ENCODE measurements at places on chromosomes 1 and 21. TPM values are rescaled to one million over a fixed set of nuclear protein-coding genes. Genes with fewer than 3 reads are reported as not detected.

NTMT2 gene
- total RNA-seq = not detected

PDE4B gene
- total RNA-seq = 2.3 TPM

OR2T1 gene
- total RNA-seq = not detected

ZSWIM5 gene
- 4.7 TPM for total RNA-seq

LCE3E gene
- not detected for total RNA-seq

VSIG8 gene
- not detected for total RNA-seq

LAMB3 gene
- total RNA-seq = 5.9 TPM

PGLYRP3 gene
- total RNA-seq = not detected

GLUL gene
- 296 TPM for total RNA-seq

DUSP23 gene
- total RNA-seq = 27.8 TPM

SLC25A44 gene
- total RNA-seq = 13.8 TPM

KIF14 gene
- total RNA-seq = 13.4 TPM

CYYR1 gene
- not detected for total RNA-seq

TFF1 gene
- total RNA-seq = not detected

CXADR gene
- total RNA-seq = 2.0 TPM

TNFSF4 gene
- 0.49 TPM for total RNA-seq

ERICH3 gene
- not detected for total RNA-seq

MYOC gene
- 0.36 TPM for total RNA-seq

GUCA2A gene
- total RNA-seq = not detected

SMCP gene
- not detected for total RNA-seq

ITGB2 gene
- 0.09 TPM for total RNA-seq

KRTAP19-3 gene
- total RNA-seq = not detected

S100A1 gene
- total RNA-seq = 0.54 TPM

PTPN7 gene
- total RNA-seq = not detected

MYCL gene
- total RNA-seq = 0.81 TPM

KRTAP19-4 gene
- total RNA-seq = not detected

SLC9C2 gene
- total RNA-seq = not detected

TSACC gene
- total RNA-seq = not detected

IGSF9 gene
- total RNA-seq = not detected

HSD11B1 gene
- total RNA-seq = 33.3 TPM

C1orf185 gene
- total RNA-seq = not detected

RIMKLA gene
- 0.09 TPM for total RNA-seq

TAS1R1 gene
- not detected for total RNA-seq

RNU11 gene
- not detected for total RNA-seq

KRTAP19-1 gene
- not detected for total RNA-seq

TNN gene
- not detected for total RNA-seq

CASZ1 gene
- total RNA-seq = not detected

FMO5 gene
- total RNA-seq = 1.8 TPM

KCTD3 gene
- 45.6 TPM for total RNA-seq

VHLL gene
- not detected for total RNA-seq

FCER1A gene
- not detected for total RNA-seq

CELA3B gene
- total RNA-seq = not detected

ATP1A4 gene
- total RNA-seq = not detected

SIM2 gene
- 0.18 TPM for total RNA-seq
